ENCODE measurements at places on chromosomes 7 and 10.

GRCh38 chr10:95392217-95392584 is 101.4 kb upstream of the PDLIM1 start:
- no peak for DNase-seq

DNA sequence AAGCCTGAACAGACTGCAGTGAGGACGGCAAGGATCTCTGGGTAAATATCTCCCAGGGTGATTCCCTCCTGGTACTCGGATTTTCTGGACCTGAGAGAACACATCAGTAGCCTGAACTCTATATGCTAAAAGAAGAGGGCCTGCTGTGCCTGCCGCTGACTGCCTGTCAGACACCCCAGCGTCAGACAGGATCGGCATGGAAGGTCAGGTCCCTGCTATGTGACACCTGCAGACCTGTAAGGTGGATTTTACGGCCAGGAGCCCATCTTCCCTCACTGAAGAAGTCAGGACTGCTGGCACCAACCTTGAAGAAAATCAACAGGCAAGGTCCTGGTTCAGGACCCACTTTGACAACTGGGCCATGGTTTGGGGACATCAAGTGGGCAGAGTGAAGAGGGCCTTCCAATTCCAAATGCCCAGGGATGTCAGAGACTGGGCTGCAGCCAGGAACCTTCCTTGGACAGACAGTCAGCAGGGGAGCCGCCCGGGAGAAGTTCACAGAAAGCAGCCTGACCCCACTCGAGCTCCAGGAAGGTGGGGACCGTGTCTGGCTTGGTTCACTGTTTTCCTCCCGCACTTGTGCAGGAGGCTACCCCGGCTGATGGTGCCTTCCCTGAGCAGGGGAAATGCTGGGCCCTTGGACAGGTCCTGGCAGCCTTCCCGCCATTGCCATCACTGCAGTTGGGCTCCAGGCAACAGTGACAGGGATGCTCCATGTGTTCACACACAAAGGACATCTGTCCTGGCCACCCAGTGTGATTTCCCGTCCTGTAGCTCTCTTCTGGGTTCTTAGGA is 91.8 kb upstream of the LANCL2 start:
- DNase-seq = no peak

DNA sequence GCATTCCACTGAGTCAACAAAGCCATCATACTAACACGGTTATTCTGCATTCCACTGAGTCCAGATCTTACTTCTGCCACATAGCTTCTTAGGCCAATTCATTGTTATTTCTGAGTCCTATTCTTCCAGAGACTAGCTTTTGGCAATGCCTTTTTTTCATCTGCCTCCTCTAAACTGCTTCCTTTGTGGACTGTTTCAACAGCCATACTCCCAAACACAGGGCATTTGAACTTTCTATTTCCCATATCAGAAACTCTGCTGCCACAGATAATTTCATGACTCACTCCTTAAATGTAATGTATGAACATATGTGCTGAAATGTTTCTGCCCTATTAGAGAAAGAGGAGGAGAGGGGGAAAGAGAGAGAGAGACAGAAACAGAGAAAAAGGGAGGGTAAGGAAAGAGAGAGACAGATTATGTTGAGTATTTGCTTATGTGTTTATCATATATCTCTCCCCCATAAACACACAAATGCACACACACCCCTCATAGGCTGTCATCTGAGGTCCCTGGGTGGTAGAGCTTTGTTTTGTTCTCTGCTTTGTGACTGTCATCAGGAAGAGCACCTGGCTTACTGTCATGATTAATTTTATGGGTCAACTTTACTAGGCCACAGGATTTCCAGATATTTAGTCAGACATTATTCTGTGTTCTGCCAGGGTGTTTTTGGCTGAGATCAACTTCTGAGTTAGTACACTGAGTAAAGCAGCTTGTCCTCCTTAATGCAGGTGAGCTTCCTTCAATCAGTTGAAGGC is 308.0 kb upstream of the KCND2 start:
- DNase-seq = no peak

DNA sequence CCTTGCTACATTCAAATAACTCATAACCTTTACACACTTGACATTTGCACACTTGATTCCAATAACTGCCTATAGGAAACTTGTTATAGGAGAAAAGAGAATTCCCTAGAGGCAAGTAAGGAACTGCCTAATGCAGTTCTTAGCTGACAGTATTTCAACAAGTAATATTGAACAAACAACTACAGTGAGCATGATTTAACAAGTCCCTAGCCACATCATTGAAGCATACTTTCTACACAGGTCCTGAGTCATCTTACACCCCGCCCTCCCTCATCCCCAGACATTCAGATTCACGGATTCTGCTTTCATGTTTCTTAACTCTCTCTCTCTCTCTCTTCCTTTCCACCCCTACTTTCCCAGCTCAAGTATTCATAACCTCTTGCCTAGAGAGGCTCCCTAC is 153.5 kb downstream of the LSM5 start:
- DNase-seq = no peak

DNA sequence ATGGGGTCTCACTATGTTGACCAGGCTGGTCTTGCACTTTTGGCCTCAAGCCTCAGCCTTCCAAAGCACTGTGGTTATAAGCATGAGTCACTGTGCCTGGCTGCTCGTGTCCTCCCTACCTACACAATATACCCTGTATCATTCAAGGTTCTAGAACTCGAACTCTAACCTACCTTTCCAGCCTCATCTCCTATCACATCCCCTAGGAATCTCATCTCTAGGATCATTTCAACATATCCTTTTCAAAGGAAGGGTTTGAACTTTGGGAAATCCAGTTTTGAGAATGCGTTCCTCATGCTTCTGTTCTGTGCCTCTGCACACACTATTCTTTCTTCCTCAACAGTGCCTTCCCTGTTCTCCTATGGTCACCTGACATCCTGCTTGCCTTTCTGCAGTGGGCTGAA is 87.8 kb upstream of the RHEB start:
- DNase-seq = no peak

All from sigmoid colon (tissue), 7 donors.